ENCODE measurements at places on chromosomes 12 and 14. TPM values are rescaled to one million over a fixed set of nuclear protein-coding genes. Genes with fewer than 3 reads are reported as not detected.

DNA sequence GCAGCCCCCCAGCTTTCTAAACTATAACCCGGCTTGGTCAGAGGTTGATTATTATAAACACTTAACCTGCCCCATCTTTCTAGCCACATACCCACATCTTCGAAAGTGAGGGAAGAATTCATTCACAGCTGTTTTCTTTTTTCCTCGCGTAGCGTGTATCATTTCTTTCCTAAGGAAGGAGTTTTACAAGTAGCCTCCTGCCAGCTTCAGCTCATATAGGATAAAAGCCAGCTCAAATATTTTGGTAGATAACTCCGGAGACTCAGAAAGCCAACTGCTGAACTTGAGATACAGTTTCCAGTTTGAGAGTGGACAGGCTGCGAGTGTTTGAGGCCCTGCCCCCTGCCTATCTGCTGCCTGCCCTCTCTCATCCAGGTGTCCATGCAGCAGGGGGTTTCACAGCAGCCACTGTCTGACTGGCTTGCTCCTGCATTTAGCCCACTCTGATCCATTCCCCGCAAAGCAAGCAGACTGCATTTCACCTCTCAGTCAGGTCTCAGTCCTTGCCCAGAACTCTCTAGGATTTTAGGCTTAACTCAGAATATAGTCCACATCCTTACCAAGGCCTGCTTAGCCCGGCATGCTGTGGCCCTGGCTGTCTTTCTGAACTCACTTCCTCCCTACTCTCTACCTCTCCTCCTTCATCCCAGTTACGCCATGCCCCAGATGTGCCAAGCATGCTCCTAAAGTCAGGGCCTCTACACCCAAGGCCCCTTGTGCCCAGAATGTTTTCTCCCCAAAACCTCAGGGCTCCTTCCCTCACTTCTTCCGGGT, 46.9 kb downstream of the EVL start:
- no peak overlapping the region for H3K4me3 ChIP-seq
- H3K27ac ChIP-seq = no peak overlapping the region
- H3K4me1 ChIP-seq = peaks cover 10% of the 10 kb centered on the region
- no peaks in the 10 kb centered on the region for H3K27me3 ChIP-seq

GRCh38 chr12:27547592-27547991, 23.6 kb downstream of the PPFIBP1 start:
- H3K27me3 ChIP-seq = no peaks in the 10 kb centered on the region
- no peak overlapping the region for H3K4me3 ChIP-seq
- no peak for DNase-seq
- peaks cover 14% of the 10 kb centered on the region for H3K4me1 ChIP-seq

The PTCSC3 gene
- total RNA-seq = not detected

The ERP27 gene
- total RNA-seq = 0.64 TPM

Data from transverse colon (tissue), 4 donors.